ENCODE measurements at places on chromosomes 2 and 18. TPM values are rescaled to one million over a fixed set of nuclear protein-coding genes. Genes with fewer than 3 reads are reported as not detected.

Gene PRKAG3
- not detected for total RNA-seq

Gene UGT1A5
- not detected for total RNA-seq

Gene STPG4
- not detected for total RNA-seq

Gene EIPR1
- total RNA-seq: 40.7 TPM

Gene NMUR1
- not detected for total RNA-seq

Gene C2orf74
- total RNA-seq: 8.3 TPM

Gene MC5R
- not detected for total RNA-seq

Gene GPR35
- total RNA-seq: 0.24 TPM

Gene ADD2
- total RNA-seq: 0.47 TPM

Gene DPY30
- 68.7 TPM for total RNA-seq

DNA sequence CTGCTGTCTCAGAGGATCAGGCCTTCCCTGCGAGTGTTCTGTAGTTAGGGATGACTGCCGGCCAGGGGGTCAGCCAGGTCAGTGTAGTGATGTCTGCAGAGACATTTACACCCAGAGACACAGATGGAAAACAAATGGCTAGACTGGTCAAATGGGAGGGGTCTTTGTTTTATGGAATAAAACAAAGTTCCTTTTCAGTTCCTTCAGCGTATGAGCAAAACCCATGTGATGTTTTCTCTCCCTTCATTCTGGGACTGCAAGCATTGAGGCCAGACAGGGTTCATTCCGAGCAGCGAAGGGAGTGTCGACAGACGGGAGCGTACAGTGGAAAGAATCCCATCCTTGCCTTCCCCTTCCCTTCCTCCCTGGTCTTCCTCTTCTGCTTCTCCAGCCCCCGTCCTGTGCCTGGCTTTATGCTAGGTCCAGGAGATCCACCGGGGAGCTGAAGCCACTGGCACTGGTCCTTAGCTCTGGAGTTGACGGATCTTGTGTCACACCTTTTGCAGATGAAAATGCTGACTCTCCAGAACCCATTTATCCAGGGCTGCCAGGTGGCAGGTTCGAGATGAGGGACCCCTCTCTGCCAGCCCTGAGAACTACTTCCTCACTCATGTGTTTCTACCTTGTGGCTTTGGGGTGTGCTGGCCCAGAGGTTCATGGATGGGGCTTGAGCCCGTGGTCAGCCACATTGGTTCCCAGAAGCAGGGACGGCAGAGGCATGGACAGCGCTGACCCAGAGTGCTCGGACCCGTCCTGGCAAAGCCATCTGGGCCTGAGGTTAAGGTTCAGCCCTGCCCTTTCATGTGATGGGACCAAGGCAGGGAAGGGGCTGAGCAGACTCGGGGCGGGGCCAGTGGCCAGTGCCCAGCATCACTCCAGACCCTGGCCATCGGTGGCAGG is 24.2 kb downstream of the ITGB1BP1 start:
- no peak for DNase-seq

- DNase-seq: no peak
These were observed 210.8 kb upstream of the NABP1 start for GRCh38 chr2:191467113-191467512.

GRCh38 chr2:80303909-80304837 is at the start of gene LRRTM1:
LRRTM1 (minus strand) TSS chr2:80304752; CDS start chr2:80303819, 933 bp downstream.
- no peak for DNase-seq

DNA sequence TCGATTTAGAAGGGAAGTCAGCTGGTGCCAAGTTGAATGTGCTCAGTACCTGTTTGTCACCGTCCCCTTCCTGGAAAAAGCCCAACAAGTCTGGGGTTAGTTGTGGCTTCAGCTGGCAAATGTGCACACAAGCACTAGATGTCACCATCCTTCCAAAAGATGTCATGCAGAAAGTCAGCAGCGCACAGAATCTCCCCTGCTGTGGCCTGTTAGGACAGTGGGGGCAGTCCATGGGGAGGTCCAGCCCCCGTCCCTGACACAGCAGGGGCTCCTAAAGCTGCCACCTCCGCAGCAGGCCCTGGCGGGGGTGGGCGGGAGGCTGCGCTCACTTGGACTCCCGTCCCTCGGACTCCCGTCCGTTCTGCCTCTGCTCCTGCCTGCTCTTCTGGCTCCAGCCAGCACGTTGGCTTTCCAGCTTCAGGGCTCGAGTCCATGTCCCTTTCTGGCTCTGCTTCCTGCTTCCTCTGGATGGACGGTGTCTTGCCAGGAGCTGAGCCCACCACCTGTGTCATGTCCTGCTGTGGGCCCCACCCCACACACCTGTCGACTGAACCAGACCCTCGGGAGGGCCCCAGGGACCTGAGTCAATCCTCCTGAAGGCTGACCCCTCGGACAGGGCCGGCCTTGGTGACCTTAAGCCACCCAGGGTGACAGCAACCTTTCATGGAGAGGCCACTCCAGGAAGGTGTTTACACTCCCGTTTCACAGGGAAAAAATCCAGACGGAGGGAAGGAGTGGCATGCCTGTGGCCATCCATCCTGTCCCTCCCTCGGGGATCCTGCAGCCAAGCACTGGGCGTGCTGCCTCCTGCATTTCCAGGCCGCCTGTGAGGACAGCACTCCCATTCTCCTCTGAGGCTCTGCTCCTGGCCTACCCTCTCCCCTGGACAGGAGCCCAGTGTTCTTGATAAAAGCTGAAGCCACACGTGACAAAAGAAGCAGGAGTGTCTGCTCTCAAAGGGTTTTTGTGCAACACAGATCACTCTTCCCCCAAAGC is 8.5 kb downstream of the RAB17 start:
- DNase-seq: peak; percentile 42

DNA sequence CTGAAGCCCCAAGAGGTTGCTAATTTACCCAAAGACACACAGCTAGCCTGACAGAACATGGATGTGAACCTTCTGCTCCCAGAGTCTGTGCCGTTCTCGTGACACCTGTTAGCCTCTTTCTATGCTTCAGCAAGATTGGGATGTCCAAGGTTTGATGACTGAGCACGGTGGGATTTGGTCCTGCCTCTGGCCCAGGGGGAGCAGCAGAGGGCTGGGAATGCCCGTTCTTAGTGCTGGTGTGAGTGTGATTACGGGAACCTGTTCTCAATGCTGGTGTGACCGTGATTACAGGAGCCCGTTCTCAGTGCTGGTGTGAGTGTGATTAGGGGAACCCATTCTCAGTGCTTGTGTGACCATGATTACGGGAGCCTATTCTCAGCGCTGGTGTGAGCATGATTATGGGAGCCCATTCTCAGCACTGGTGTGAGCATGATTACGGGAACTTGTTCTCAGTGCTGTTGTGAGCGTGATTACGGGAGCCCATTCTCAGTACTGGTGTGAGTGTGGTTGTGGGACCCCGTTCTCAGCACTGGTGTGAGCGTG is 67.3 kb upstream of the SNTG2 start:
- DNase-seq: no peak

- peak; percentile 42 for DNase-seq
These were observed 260.1 kb upstream of the FAM98A start for GRCh38 chr2:33859176-33859575.

- DNase-seq: no peak
These were observed 74.5 kb upstream of the B3GNT7 start for GRCh38 chr2:231321021-231321420.

DNA sequence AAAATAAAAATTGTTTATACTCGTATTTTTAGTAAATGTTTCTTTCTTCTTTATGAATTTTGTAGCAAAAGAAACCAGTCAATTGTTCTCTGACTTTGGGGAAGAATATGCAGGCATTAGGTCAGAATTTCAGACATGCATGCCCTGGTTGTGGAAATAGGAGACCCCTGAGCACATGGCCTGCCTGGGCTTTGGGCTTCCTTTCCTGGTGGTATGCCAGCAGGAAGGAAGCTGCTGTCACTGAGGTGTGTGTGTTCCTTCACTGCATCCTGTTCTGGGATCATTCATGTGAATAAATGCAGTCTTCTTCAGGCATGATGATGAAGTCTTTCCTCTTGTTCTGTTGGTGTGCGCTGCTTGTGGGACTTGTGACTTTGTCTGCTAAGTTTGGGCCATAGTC is 920.2 kb upstream of the VRK2 start:
- DNase-seq: no peak

DNA sequence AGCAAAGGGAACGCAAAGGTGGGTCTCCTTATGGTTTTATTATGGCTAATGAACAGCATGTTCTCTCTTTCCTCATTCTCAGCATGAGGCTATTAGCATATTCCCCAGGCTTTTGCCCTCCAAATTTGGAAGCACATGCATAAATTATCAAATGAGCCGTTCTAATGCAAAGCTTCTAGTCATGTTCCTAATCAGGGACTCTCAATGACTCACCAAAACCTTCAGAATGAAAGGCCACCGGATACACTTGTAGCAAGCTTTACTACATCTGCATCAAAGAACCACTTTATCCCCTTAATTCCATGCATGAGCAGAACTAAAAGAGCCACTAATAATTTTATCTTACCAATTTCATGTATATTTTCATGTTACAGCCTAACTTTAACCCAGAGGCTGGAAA is 310.5 kb downstream of the LRATD1 start:
- DNase-seq: no peak

DNA sequence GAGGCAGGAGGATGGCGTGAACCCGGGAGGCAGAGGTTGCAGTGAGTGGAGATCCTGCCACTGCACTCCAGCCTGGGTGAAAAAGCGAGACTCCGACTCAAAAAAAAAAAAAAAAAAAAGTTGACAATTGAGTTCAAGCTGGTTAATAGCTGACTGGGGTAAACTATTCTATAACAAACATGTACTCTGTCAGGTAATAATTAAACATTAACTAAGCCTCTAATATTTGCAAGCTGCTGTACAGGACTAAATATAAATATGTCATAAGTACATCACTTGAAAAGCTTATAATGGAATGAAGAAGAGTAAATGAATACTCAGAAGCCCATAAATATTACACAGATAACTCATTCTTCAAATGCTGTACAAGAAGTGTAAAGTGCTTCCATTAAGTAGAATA is 190.4 kb upstream of the CRIM1 start:
- no peak for DNase-seq

DNA sequence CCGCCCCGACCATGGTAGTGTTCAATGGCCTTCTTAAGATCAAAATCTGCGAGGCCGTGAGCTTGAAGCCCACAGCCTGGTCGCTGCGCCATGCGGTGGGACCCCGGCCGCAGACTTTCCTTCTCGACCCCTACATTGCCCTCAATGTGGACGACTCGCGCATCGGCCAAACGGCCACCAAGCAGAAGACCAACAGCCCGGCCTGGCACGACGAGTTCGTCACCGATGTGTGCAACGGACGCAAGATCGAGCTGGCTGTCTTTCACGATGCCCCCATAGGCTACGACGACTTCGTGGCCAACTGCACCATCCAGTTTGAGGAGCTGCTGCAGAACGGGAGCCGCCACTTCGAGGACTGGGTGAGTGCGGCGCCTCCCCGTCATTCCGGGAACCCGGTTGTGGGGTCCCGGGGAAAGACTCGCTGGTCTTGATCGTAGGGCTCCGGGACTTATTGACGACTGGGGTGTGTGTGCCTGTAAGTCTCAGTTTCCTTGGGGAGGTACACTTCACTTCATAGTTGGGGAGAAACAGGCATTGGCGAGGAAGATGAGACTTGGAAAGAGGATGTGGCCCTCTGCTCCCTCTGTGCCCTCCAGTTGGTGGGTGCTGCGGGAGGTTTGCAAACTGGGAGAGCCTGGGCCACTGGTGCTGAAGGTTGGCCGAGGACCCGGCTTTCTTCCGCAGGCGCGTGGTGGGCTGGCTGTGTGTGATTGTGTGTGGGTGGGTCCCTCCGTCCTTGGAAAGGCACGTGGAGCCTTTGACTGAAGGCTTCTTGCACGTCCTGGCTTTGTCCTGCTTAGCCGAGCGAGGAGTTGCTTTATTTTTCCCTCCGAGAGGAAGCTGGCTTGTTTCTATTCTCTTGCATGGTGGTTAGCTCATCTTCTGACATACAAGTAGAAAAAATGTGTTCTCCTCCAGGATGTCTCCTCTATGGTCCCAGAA is 886 bp downstream of the PRKCE start:
- no peak for DNase-seq

GRCh38 chr18:22102953-22103646 is 66.3 kb upstream of the GATA6 start:
- peak; percentile 81 for DNase-seq

DNA sequence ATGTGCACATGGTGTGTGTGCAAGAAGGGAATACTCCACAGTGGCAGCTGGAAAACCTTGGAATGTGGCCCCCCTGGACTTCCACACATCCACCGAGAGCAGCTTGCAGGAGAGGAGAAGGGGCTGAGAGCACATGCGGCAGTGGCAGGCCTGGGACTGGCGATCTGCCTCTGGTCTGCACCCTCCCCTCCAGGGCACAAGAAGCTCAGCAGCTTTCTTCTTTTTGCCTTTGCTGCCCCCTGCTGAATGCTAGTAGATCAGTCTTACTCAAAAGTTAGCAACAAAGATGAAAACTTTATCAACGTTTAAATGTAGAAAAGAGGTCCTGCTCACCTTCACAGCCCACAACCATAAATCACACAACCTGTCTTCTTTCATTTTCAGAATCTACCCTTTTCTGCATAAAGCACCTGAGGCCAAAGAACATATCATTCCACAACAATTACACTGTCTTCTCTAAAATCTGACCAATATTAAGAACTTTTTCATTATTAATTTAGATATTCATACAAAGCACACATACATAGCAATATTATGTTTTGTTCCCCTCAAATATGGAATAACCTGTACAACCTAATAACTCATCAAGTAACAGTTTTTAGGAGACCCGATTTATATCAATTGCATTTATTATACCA is 34.6 kb downstream of the TGFBRAP1 start:
- DNase-seq: no peak

- DNase-seq: no peak
These were observed 2.0 kb upstream of the KIDINS220 start for GRCh38 chr2:8839189-8839965.

- no peak for DNase-seq
These were observed 526.3 kb upstream of the LRRTM1 start for GRCh38 chr2:80830891-80831290.

DNA sequence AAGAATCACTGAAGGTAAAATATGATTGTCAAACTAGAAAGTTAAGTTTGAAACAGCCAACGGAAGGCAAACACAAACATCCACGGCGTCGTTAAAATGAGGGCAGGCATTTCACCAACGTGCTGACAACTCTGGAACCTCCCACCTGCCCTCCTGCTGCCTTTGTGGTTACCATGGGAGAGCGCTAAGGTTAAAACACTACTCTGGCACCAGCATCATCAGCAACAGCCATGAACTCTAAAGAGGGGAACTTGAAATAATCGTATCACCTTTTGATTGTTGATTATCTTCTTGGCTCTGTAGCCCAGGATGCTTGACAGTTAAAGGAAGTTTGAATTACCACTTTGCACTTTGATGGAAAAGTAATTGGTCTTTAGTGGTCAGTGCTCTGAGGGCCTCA is 34.7 kb downstream of the CYB5A start:
- no peak for DNase-seq

DNA sequence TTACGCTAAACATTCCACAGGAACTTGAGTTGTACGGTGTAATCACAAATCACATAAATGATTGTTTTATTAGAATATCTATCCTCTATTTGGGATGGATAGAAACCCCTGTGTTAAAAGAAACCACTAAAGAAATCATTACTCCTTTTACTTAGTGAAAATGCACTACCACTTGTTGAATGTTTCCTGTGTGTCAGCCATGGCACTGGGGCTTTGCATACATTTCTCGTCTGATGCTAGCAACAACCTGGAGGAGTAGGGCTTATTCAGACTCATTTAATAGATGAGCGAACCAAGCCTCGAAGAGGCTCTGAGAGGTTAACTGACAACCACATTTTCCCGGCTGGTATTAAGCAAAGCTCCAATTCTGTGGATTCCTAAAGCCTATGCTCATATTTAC is 60.5 kb upstream of the PELI1 start:
- no peak for DNase-seq
